ENCODE measurements at places on chromosomes 2 and 18.

DNA sequence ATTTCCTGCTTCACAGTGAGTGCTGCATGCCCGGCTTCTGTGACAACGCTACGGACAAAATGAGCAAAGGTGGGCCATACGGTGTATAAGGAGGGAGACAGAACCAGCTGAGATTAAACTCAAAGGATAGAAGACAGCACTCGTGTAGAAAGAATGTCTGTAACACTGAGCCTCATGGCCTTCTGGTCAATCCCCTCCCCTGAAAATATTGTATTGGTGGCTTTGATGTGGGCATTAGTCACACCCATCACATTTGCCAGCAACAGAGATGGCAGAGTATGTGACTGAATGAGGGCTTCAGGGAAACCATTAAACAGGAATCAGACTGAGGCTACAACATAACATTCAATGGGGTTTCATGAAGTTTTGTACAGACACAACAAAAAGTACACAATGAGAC, 287.8 kb upstream of the CCDC68 start:
- H3K36me3 ChIP-seq, result no peaks in the 10 kb centered on the region
- no peak overlapping the region for H3K27ac ChIP-seq
- peaks cover 13% of the 10 kb centered on the region for H3K4me1 ChIP-seq
- H3K4me3 ChIP-seq, result no peak overlapping the region
- no peaks in the 10 kb centered on the region for H3K27me3 ChIP-seq

- no peak for DNase-seq
- no peaks in the 10 kb centered on the region for H3K36me3 ChIP-seq
- H3K4me3 ChIP-seq, result no peak overlapping the region
- H3K4me1 ChIP-seq, result no peaks in the 10 kb centered on the region
- H3K27me3 ChIP-seq, result no peaks in the 10 kb centered on the region
These were observed 115.8 kb upstream of the PDE1A start for GRCh38 chr2:182542501-182543258.

DNA sequence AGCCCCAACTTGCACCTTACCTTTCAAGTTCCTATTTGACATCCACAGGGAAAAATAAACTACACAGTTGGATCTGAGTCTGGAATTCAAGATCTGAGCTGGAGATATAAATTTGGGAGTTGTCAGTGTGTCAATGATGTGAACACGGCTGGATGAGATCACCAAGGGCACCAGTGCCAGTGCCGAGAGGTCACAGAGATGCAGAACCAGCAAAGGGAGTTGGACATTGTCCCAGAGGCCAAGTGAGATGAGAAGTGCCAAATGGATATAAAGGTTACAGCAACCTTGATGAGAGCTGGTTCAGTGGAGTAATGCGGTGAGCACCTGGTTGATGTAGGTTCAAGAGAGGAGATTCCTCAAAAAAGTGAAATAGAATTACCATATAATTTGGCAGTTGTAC, 24.8 kb downstream of the LRRFIP1 start:
- H3K4me1 ChIP-seq, result no peaks in the 10 kb centered on the region
- no peaks in the 10 kb centered on the region for H3K27me3 ChIP-seq
- H3K4me3 ChIP-seq, result no peak overlapping the region
- H3K27ac ChIP-seq, result no peak overlapping the region
- H3K36me3 ChIP-seq, result no peaks in the 10 kb centered on the region
- no peak for DNase-seq

GRCh38 chr2:173217116-173217840, 137.4 kb upstream of the CDCA7 start:
- H3K27ac ChIP-seq, result no peak overlapping the region
- no peaks in the 10 kb centered on the region for H3K27me3 ChIP-seq
- no peak overlapping the region for H3K4me3 ChIP-seq
- peaks cover 4% of the 10 kb centered on the region for H3K4me1 ChIP-seq

DNA sequence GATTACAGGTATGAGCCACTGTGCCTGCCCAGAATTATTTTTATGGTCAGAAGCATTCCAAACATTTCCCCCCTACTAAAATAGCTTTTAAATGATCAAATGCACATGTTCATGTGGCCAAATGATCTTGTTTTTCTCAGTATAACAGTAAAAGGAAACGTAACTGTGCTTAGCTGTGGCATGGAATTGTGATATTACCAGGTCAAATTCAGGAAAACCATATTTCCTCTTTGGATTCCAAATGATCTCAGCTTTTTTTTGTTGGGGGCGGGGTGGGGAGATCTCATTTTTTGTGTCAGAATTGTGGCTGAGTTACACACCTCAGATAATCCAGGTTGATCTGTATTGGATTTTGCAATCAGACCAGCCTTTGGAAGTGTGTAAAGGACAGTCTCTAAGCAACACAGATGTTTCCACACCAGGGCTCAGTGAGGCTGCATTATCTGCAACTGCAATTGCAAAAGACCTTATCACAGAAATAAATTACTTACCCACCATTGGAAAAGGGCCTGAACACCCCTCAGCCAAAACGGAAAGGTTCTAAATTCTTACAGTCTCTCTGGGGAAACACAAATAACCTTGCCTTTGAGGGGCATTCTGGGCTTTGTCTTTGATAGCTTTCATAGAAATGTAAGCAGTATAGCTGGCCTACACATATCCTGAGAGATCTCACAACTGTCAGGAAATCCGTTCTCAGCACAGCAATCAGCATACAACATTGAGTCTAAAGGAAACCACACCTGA, 8.4 kb downstream of the CASP10 start:
- no peaks in the 10 kb centered on the region for H3K4me1 ChIP-seq
- no peaks in the 10 kb centered on the region for H3K27me3 ChIP-seq
- H3K27ac ChIP-seq, result no peak overlapping the region
- no peak overlapping the region for H3K4me3 ChIP-seq
- no peaks in the 10 kb centered on the region for H3K36me3 ChIP-seq

DNA sequence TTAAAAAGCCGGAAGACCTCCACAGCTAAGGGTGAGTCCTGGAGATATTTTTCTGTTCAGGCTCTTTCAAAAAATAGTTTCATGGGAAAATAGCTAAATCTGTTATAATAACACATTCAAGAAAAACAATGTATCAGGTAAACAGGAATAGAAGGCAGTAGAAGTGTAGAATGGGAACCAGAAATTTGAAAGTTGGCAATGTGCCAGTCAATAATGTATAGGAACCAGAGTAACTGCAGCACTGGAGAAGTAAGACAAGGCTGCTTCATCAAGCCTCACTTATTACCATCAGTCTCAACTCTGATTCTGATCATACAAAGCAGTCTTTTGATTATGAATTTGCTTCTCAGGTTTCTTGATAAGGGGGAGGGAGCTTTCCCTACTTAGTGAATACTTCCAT, 81.4 kb upstream of the VRK2 start:
- H3K36me3 ChIP-seq, result no peaks in the 10 kb centered on the region
- no peaks in the 10 kb centered on the region for H3K27me3 ChIP-seq
- H3K27ac ChIP-seq, result no peak overlapping the region
- no peaks in the 10 kb centered on the region for H3K4me1 ChIP-seq
- no peak for DNase-seq
- no peak overlapping the region for H3K4me3 ChIP-seq

DNA sequence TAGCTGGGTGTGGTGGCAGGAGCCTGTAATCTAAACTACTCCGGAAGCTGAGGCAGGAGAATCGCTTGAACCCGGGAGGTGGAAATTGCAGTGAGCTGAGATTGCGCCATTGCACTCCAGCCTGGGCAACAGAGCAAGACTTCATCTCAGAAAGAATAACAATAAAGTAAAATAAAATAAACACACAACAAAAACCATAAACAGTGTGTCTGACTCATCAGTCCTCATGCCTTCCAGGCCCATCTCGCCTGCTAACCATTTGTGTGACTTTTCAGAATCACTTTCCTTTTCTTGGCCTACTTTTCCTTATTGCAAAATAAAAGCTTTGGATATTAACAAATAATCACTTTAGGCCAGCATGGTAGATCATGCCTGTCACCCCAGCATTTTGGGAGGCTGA, 42.0 kb upstream of the ASXL2 start:
- no peak overlapping the region for H3K4me3 ChIP-seq
- no peaks in the 10 kb centered on the region for H3K4me1 ChIP-seq
- no peak overlapping the region for H3K27ac ChIP-seq
- no peaks in the 10 kb centered on the region for H3K27me3 ChIP-seq
- H3K36me3 ChIP-seq, result no peaks in the 10 kb centered on the region
- DNase-seq, result no peak

- DNase-seq, result no peak
- H3K27me3 ChIP-seq, result no peaks in the 10 kb centered on the region
- H3K27ac ChIP-seq, result no peak overlapping the region
- H3K4me3 ChIP-seq, result no peak overlapping the region
- no peaks in the 10 kb centered on the region for H3K4me1 ChIP-seq
These were observed 147.7 kb upstream of the DTNA start for GRCh38 chr18:34562252-34562870.

GRCh38 chr2:1739322-1739957, 4.9 kb downstream of the PXDN start:
- H3K36me3 ChIP-seq, result no peaks in the 10 kb centered on the region
- DNase-seq, result no peak
- no peak overlapping the region for H3K27ac ChIP-seq
- H3K4me1 ChIP-seq, result peaks cover 24% of the 10 kb centered on the region
- no peaks in the 10 kb centered on the region for H3K27me3 ChIP-seq

DNA sequence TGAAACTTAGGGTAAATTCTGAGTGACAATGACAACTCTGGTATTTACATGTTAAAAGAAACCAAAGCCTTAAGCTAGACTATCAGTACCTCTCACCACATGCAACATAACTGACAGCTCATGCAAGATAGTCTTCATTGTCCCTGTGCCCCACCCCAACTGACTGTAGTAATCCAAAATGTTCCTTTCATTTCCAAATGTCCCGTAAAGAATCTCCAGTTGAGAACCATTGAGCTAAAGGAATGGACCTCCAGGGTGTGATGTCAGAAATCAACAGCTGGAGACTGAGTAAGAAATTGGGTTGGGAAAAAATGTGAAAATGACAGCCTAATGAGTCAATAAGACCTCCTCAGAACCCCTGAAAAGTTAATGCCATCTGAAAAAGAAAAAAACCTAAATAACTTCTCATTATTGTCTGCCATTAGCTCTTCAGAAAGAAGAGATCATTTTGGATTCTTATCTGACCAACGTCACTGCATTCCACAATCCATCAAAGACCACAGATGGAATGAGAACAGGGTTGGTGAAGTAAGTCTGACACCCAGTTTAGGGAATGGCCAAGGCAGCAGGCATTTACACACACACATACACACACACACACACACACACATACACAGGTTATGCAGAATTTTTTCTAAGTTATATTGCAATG, 51.7 kb upstream of the ACVR2A start:
- no peaks in the 10 kb centered on the region for H3K4me1 ChIP-seq
- H3K36me3 ChIP-seq, result no peaks in the 10 kb centered on the region
- H3K27me3 ChIP-seq, result no peaks in the 10 kb centered on the region
- H3K4me3 ChIP-seq, result no peak overlapping the region
- DNase-seq, result no peak

GRCh38 chr2:223727562-223727961, 109.8 kb downstream of the AP1S3 start:
- H3K4me1 ChIP-seq, result no peaks in the 10 kb centered on the region
- no peaks in the 10 kb centered on the region for H3K27me3 ChIP-seq
- no peaks in the 10 kb centered on the region for H3K36me3 ChIP-seq
- H3K4me3 ChIP-seq, result no peak overlapping the region
- no peak for DNase-seq

GRCh38 chr2:172962824-172963223, 112.8 kb upstream of the MAP3K20 start:
- H3K36me3 ChIP-seq, result no peaks in the 10 kb centered on the region
- DNase-seq, result no peak
- H3K4me3 ChIP-seq, result no peak overlapping the region
- H3K4me1 ChIP-seq, result peaks cover 9% of the 10 kb centered on the region
- no peaks in the 10 kb centered on the region for H3K27me3 ChIP-seq

DNA sequence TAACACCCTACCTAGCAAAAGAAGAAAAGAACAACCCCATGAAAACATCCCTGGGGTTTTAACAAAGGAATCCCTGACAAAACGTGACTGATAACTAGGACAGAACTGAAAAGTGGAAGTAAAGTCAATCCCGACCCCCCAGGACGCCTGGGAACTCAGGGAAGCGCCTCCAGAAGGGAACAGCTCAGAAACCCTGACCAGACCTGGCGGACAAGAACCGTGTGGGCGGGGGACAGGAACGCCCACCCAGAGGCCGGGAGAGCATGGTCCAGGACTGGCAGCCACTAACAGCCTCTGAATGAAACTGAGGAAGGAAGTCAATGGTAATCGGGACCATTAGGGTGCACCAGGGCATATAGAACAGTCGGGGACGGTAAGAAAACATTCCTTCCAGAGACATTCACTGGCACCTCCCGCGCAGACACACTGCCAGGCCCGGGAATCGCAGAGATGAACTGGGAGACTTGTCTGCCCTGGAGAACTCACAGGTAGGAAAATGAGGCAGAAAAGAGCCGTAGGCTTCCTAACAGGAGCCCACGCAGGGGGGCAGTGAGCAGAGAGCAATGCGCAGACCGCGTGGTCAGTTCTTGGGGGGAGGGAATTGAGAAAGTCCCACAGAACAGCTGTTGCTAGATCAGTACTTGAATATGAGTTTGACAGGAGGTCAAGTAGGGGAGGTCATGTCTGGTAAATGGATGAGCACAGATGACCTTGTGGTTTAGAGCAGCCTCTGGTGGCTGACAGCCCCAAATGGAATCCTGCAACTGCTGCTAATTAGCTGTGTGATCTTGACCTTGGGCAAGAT, 1.3 kb upstream of the TBC1D8 start:
- peak overlapping the region; percentile 79 for H3K27ac ChIP-seq
- DNase-seq, result peak; percentile 56
- peak overlapping the region; percentile 76 for H3K4me3 ChIP-seq
- peaks cover 15% of the 10 kb centered on the region for H3K4me1 ChIP-seq
- no peaks in the 10 kb centered on the region for H3K27me3 ChIP-seq
- H3K36me3 ChIP-seq, result no peaks in the 10 kb centered on the region

- no peak overlapping the region for H3K4me3 ChIP-seq
- no peaks in the 10 kb centered on the region for H3K36me3 ChIP-seq
- no peak overlapping the region for H3K27ac ChIP-seq
- no peaks in the 10 kb centered on the region for H3K4me1 ChIP-seq
These were observed 112.5 kb upstream of the ASB18 start for GRCh38 chr2:236376566-236377244.

GRCh38 chr2:202479610-202480009, 103.5 kb downstream of the BMPR2 start:
- H3K27ac ChIP-seq, result no peak overlapping the region
- H3K4me1 ChIP-seq, result peaks cover 2% of the 10 kb centered on the region
- DNase-seq, result no peak
- no peaks in the 10 kb centered on the region for H3K36me3 ChIP-seq
- H3K27me3 ChIP-seq, result no peaks in the 10 kb centered on the region

- no peak overlapping the region for H3K27ac ChIP-seq
- no peaks in the 10 kb centered on the region for H3K27me3 ChIP-seq
- no peaks in the 10 kb centered on the region for H3K36me3 ChIP-seq
- no peak for DNase-seq
These were observed 110.3 kb downstream of the DDX1 start for GRCh38 chr2:15701991-15702390.
